ENCODE measurements at places on chromosomes 12 and 14.
A peak's percentile ranks its signal among the peaks of the same experiment; 100 is the strongest.

GRCh38 chr12:2336409-2336829 lies 283.6 kb downstream of the CACNA1C start:
- peak; percentile 59 for DNase-seq

DNA sequence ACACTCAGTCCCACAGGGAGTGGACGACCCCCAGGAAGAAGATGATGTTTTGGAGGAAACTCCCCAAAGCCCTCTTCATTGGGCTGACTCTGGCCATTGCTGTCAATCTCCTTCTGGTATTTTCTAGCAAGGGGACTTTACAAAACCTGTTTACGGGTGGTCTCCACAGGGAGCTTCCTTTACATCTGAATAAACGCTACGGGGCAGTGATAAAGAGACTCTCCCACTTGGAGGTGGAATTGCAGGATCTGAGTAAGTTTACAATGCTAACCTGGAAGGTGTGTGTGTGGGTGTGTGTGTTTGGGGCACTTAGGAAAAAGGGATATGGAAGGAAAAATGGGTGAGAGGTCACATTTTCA lies 416 bp downstream of the GALNT8 start:
- no peak for DNase-seq

DNA sequence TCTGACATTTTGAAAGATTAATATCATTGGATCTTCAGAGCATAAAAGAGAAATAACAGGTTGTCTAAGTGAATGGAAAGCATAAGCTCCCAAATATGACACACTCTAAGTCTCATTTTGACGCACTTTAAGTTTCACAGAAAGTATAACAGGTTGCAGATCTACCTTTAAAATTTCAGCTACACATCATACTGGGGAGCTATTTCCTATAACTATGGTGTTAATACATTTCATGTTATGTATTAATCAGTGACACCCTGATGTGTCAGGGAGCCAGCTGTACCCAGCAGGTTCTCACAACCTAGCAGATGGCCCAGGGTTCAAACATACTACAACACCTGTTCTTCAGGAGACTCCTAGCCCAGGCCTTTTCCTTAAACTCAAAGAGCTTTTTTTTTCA lies 31.1 kb upstream of the TMX1 start:
- DNase-seq: no peak

- DNase-seq: no peak
These were observed 586.3 kb downstream of the RERGL start for GRCh38 chr12:17503742-17504141.

- DNase-seq: no peak
These were observed 98.0 kb downstream of the VCPKMT start for GRCh38 chr14:50018201-50018932.

DNA sequence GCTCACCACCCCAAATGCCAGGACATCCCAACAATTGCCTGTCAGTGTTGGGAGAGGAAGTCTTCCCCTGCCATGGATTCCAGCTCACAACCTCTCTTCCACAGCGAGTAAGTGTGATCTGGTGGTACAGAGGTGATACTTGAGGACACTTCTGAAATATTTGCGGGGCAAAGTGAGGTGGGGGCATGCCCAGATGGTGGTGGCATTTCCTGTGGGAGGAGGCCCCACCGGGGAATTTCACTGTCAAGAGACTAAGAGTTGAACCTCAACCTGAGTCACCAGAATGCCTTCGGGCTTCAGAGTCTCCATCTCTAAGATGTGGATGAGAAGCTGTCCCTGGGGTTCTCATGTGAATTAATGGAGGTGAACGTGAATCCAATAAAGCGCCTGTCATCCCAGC lies 122.3 kb upstream of the RFLNA start:
- no peak for DNase-seq

GRCh38 chr14:72665259-72665658 lies 228.6 kb downstream of the DPF3 start:
- DNase-seq: peak; percentile 71

- DNase-seq: no peak
These were observed 48.2 kb downstream of the DPF3 start for GRCh38 chr14:72845683-72846082.

DNA sequence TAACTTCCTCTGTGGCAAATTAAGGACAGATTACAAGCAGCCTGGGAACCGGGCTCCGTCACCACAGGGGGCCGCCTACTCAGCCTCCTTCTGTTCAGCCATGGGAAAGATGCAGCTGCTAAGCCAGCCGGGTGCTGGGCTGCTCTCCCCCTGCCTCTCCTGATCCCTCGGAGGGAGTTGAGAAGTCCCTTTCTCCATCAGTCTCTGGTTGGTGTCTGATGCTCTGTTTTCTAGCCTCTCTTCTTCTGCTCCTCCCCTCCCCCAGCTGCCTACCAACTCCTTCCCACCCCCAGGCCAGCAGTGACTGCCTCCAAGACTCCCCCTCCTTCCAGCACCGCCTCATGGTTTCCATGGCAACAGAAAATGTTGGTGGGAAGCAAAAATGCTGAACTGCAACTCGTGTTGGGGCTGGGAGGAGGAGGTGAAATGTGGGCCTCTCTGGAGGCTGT lies 486.7 kb downstream of the APAF1 start:
- DNase-seq: no peak

GRCh38 chr14:83764656-83765599 lies 1765.0 kb upstream of the FLRT2 start:
- DNase-seq: no peak

GRCh38 chr14:22650960-22651521 lies 6.9 kb upstream of the OR6J1 start:
- peak; percentile 44 for DNase-seq

DNA sequence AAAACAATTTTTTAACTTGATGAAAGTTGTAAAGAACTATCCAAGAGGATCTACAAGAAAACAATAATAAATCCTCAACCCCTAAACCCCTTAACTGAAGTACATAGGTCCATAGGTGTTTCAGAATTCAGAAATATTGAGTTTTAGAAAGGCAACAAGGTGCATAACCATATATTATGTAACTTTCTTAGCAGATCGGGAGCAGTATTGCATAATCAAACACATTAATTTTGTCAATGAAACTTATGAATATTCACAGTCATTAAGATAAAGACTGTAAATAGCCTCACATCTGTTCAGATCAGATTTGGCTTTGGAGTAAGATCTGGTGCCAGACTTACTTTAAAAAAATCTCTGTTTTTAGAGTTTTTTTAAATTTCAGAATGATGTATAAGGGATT lies 647.1 kb upstream of the FLRT2 start:
- no peak for DNase-seq

- peak; percentile 63 for DNase-seq
These were observed 109.4 kb upstream of the ATF7IP start for GRCh38 chr12:14256121-14256520.

DNA sequence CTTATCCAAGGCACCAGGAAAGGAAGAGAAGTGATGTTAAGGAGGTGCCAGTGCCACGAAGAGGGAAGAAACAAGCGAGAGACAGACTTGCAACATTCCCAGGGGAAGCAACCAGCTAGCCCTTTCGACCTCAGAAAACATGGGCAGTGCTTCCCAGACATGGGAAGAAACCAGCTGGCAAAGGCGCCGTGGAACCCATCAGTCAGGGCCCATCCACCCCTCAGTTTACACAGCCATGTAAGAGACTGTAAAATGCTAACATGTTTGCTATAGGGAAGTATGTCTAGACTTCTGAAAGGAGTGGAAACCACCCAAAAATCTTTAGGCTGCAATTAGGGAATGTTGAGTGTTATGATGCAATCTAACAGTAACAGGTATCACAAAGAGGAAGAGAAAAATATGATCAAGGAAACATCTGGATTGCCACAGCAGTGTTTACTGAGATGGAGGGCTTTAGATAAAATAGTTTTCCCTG lies 26.3 kb downstream of the ANAPC5 start:
- no peak for DNase-seq

DNA sequence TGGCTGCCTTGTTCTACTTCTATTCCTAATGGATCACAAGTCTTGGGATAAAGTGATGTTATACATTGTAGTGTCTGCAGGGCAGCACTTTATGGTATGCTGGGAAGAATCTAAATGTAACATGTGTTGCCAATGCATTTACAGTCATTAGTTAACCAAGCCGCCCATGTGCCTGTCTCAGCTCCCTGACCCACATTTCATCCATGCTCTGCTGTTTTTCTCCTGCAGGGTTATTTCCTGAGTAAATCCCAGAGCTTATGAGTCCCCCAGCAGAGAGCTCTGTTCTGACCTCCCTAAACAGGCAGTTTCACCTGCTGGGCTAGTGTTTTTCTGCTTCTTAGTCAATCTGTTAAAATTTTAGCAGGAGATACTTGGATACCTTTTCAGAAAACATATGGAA lies 4.4 kb upstream of the TMTC2 start:
- DNase-seq: no peak

DNA sequence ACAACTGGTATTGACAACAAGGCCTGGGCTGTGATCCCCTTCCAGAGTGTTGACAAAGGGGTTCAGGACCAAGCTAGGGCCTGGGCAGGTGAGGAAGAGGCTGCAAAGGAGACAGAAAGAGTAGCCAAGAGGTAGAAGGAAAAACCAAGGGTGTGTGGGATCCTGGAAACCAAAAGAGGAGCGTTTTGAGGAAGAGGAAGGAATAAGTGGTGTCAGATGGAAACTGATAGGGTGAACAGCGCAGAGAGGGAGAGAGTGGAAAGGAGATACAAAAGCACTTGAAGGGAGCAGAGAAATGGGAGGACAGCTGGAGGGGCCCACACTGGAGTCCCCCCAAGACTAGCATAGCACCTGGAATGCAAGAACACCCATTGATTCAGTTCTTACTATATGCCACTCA lies 8.3 kb upstream of the HVCN1 start:
- DNase-seq: no peak

DNA sequence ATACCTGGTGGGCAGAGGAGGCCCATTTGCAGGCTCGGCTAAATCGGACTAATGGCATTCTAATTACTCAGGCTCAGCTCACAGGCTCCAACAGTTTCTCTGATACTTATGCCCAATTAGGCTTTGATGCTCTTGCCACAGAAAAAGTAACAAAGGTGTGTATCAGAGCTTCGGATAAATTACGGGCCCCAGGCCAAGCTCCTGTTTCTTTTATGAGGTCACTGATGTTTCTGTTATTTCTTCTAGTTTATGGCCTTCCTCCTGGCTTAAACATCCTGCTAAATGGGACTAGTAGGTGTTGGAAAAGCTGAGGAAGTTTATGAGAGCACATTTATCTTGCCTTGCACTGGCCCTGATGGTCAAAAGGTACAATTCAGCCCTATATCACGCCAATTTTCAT lies 28.8 kb upstream of the C12orf75 start:
- no peak for DNase-seq

DNA sequence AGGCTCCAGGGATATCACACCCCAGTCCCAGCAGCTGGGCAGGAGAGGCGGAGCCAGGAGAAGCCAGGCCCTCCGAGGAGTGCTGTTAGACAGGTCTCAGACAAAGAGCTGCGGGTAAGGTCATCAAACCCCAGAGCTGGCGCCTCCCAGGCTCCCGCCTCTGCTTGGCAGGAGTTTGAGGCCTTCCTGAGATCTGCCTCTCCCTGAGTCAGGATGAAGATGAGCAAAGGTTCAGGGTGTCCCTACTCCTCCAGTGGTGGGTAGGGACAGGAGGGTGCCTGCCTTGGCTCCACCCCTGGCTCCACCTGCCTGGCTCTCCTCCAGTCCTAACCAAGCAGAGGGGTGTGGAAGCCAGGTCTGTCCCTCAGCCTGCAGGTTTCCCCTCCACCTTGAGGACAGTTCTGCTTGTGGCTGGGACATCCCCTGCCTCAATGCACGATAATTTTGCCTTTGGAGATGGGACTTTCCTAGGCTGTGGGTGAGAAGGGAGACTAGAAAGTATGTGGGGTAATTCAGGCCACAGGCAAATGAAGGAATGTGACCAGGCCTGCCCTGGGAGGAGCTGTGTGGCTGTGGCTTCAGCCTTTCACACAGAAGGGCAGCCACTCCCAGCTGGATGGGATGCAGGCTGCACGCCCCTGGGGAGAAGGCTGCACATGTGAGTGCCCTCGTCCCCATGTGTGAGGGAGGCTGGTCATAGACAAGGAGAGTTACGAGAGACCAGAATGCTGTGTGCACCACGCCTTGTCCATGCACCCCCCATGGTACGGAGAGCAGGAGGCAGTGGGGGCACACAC lies 2.2 kb downstream of the PLEKHG6 start:
- peak; percentile 32 for DNase-seq

DNA sequence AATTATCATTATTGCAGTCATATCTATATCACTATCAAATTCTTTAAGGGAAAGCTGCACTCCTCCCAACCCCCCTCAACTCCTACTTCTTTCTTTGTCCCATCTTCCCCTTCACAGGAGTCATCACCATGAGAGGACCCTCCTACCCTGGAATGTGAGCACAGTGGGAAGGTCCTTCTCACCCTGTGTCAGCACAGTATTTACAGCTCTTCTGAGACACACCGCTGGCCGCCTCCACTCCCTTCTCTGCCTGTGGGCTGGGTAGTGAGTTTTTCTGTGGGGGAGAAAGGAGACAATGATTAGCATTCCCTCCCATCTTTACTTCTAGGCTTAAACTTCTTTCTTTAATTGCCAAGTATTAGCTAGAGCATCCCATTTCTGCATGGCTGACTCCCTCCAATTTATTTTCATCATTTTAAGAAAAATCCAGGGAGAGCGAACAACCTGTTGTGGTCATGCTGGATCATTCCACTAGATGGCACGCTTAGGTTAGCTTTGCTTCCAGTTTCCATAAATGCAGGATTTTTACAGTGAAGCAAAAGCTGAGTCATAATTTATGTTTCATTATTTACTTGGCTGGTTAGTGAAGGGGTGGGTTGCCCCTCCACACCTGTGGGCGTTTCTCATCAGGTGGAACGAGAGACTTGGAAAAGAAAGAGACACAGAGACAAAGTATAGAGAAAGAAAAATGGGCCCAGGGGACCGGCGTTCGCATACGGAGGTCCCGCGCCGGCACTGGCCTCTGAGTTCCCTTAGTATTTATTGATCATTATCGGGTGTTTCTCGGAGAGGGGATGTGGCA lies 188.5 kb downstream of the ALX1 start:
- DNase-seq: peak; percentile 51

DNA sequence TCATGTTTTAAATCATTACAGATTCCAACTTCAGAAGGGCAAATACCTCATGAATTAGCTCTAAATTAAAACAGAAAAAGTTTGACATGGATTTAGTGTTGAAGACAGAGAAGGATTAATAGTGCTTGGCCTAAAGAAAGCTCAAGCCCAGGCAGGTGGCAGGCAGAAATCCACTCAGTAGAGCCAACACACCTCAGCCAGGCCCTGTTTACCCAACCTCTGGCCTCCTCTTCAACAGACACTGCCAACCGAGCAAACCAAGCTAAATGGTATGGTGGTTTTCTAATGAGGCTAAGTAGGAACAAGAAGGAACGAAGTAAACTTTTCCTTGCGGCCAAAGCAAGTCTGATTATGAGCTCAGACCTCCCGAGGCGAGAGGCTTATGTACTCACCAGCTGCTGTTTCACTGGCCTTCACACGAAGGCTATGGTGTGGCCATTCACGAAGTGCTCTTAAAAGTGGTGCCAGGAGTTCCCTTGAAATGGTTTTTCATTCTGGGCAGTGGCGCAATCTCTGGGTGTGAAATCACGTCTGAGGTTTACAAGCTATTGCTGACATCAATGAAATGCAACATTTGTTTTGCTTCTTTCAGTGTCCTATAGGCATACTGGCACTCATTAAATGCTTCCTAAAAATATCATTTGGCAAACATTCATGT lies 124.1 kb upstream of the LGR5 start:
- DNase-seq: no peak

- no peak for DNase-seq
These were observed 1.3 kb downstream of the TNFAIP2 start for GRCh38 chr14:103124501-103125001.
